CD8-positive, alpha-beta memory T cell (primary cell): ENCODE measurements at places on chromosomes 5 and 9. TPM values are rescaled to one million over a fixed set of nuclear protein-coding genes. Genes with fewer than 3 reads are reported as not detected.

The DMRTA1 gene
- total RNA-seq = not detected

The TAF1L gene
- not detected for total RNA-seq

The SPINK4 gene
- total RNA-seq = not detected

DNA sequence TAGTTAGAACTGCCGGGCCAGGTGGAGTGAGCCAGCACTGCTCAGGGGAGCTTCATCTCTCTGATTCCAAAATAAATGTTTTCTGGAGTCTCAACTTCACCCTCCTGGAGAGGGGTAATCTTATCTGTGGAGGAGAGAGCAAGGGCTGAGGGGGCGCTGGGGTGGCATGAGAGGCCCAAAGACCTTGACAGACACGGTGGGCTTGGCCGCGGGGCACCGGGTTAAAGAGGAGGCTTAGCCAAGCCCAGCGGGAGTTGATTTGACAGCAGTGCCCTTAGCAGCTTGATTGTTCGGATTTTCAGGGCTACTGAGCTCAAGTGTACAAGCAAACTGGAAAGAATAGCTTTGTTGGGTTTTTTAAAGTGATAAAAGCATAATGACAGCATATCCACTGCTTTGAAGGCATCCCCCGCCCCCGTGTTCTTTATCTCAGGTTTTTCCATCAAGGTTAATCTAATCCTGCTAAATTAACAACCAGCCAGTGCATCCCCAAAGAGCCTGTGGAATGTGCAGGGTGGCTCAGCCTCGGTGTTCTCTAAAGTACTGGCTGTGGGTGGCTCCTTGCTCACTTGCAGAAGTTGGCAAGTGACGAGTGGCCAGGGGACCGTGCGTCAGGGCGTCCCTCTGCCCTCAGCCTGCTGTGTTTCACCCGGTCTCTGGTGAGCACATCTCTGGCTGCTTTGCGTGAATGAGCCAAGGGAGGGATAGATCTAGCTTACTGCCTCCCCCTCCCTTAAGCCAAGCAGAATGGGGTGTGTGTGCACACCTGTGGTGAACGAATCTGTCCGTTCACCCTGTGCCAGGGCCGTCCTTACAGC, 5.5 kb downstream of the QRFP start:
- DNase-seq = no peak

DNA sequence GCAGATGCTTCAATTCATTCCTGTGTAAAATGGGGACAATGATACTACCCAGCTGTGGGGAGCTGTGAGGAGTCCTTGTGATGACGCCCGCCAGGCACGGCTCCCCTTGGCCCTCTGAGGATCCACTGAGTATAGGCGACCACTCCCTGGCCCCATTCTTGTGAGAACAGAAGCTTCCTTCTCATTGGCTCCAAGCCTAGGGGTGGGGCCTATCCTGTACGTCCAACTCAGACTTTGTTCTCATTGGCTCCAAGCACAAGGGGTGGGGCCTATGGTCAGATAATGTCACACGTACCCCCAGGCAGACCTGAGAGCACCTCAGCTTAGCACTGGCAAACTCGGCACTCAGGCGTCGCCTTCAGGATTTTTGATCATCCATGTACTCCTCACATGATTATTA, 232.9 kb upstream of the MVB12B start:
- DNase-seq = no peak

GRCh38 chr5:169343766-169344165, 42.8 kb upstream of the SLIT3 start:
- no peak for DNase-seq

DNA sequence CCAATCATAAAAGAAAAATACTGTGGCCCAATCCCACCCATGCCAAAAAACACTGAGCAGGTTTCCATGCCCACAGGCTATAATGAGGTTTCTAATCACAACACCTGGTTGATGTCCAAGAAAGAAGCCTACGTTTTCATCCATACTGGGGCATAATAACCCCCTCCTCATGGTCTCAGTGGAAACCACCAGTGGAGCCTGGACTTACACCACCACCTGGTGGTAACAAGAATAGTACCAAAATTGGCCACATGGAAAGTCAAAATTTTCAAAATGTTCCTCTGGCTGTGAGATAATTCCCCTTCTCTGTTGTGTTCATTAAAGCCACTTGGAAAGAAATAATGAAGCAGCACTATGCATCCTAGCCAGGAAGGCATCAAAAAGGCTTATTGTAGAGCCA, 687.3 kb upstream of the ST8SIA4 start:
- no peak for DNase-seq

The CCDC192 gene
- not detected for total RNA-seq

DNA sequence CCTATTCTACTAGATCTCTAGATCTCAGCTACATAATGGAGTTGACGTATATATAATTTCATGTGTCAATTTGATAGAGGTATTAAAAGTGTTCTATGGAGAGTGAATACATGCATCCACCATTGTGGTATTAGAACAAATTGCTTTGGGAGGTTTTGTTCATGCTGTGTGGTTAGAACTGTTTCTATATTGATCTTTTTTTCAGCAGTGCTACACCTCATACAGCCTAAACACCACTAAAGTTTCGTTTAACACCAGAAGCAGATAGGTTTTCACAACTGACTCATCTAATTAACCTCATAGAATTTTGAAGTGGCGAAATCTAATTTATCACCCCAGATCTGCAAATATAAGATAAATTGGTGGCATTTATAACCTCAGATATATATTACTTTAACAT, 269.4 kb upstream of the SEMA6A start:
- no peak for DNase-seq

DNA sequence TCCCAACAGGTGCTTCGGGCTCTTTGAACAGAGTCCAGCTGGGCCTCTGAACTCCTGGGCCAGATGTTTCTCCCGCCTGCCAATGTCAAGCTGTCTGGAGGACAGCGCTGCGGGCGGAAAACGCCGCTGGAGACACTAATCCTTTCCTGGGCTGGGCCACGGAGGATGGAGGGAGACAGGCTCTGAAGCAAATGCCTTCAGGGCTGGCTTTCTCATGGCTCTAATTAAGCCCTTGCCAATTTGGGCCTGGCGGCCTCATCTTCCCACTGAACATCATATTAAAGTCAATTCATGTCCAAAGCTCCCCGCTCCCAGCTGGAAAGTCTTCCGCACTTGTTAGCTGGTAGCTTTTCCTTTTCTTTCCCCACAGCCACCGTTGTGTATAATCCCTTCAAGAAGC, 72.7 kb downstream of the NTNG2 start:
- no peak for DNase-seq

The ROPN1L gene
- total RNA-seq = 0.22 TPM

The ADGRV1 gene
- 0.33 TPM for total RNA-seq

- DNase-seq = no peak
Measured at GRCh38 chr5:159441441-159441840, 111.2 kb upstream of the IL12B start.

GRCh38 chr9:98603821-98604383, 104.8 kb downstream of the GABBR2 start:
- no peak for DNase-seq

DNA sequence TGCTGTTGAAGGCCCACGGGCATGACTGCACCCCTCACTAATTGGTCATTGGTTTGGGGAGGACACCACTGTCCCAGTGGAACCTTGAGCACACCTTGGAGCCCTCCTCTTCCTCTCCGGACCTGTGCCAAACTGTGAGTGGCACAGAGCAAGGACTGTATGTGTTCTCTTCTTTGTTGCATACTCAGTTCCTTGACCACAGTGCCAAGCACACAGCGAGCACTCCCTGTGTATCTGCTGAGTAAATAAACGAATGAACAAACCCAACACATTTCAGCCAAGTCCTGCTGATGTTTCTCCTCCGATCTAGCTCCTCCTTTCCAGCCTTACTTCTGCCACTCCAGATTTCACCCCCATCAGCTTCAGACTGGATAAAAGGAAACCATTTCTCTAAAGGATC, 2.7 kb upstream of the TRIM52 start:
- no peak for DNase-seq

The ITGA1 gene
- 26.3 TPM for total RNA-seq

DNA sequence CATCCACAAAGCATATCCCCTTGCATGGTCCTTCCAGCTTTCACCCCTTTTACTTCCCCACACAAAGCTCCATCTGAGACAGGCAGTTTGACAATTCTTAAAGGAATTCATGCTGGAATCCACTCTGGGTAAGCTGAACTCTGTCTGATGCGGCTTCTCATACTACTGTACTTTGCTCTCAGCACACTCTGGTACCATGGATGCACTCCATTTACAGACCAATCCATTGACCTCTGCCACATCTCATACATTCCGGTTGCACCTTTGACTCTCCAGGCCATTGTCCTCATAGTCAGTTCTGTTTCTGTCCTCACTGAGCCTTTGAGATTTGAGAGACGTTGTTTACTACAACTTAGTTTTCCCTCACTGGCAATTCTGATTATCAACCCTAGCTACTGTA, 12.2 kb downstream of the SPATA9 start:
- no peak for DNase-seq

The MELK gene
- 51.6 TPM for total RNA-seq

The NUTM2F gene
- not detected for total RNA-seq

The CDKN2B-AS1 gene
- total RNA-seq = 0.58 TPM

The OTP gene
- not detected for total RNA-seq

DNA sequence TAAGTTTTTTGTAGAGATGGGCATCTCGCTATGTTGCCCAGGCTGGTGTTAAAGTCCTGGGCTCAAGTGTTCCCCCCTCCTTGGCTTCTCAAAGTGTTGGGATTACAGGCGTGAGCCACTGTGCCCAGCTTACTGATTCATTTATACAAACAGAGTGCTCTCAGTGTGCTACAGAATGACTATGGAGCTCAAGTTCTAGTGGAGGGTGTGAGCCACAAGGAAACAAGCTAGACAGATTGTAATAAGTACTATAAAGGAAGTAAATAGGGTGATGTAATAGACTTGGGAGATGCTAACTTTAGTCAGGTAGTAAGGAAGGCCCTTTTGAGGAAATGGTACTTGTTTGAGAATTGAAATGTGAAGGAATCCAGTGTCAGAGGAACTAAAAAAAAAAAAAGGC, 1.7 kb upstream of the TMEM267 start:
- DNase-seq = no peak

DNA sequence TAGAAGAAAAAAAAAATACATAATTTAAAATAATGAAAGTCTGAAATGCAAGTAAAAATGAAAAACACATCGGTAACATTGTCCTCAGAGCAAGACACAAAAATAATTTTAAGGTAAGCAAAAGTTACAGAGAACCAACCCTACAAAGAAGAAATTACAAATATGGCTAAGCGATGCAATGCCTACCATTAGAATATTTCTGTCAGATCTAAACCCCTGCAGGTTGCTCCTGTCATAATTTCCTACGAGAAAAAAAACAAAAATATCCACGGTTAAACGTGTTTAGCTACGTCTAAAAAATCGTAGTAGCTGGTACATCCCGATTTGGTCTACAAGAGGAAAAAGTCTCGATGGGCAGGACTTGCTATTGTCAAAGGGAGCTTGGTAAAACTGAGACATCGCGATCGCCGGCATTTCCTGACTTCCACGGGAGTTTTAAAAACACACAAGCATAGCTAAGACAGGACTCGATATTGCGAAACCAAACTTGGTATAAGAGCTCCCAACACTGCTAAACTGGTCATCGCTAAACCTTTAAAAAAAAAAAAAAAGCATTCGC, 1.1 kb upstream of the ANXA2R start:
- peak; percentile 62 for DNase-seq

The SVEP1 gene
- not detected for total RNA-seq

DNA sequence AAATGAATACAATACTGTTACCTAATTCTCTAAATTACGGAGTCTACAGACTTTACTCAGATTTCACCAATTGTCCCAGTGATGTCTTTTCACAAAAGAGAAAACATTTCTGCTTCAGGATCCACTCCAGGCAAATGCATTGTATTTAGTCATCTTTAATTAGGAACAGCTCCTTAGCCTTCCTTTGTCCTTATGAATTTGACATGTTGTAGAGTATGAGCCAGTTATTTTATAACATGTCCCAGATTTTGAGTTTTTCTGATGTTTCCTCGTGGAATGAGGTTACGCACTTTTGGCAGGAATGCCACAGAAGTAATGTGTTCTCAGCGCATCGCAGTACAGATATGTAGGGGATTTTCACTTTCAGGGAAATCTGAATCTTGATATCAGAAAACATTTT, 10.5 kb downstream of the HABP4 start:
- DNase-seq = no peak

- DNase-seq = no peak
Measured at GRCh38 chr5:31421806-31422586, 109.9 kb downstream of the DROSHA start.
